ENCODE measurements at places on chromosomes 4 and X. TPM values are rescaled to one million over a fixed set of nuclear protein-coding genes. Genes with fewer than 3 reads are reported as not detected.

Gene VSIG4
- total RNA-seq = 0.47 TPM

DNA sequence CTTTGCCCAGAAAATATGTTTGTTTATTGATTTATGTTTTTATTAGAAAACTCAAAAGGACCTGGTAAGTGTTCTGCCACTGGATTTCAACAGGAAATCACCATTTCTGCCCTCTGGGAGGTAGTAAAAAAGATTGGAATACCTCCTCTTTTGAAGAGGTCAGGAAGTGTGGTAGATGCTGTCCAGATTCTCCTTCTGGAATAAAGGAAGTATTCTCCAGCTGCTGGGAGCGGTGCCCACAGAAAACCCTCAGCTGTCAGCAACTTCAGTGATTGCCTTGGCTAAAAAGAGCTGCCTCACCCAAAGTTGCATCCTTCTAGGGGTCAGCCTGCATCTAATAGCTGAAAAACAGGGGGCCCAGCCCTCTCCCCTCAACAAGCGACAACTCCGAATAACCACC is 13.8 kb upstream of the ZNF674 start:
- H3K4me1 ChIP-seq = peaks cover 2% of the 10 kb centered on the region
- no peaks in the 10 kb centered on the region for H3K36me3 ChIP-seq
- H3K27me3 ChIP-seq = no peaks in the 10 kb centered on the region
- no peak for DNase-seq

DNA sequence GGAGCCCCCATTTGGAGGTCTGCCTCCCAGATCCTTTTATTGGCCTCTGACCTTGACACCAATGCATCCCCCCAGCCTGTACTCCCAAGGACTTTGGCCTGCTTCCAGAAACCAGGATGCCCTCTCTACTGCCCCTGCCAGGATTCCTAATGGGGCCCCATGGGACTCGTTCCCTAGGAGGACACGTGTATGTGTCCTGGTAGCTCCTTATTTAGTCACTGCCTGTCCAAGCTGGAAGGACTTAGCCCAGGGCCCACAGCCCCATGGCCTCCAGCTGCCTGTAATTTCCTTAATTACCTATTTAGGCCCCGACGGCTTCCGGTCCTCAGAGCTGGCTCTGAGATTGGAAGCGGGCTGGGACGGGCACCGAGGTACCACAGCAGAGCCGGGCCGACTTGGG is 9.4 kb downstream of the ATP2B3 start:
- no peaks in the 10 kb centered on the region for H3K4me1 ChIP-seq
- no peak overlapping the region for H3K27ac ChIP-seq
- no peak for DNase-seq
- H3K4me3 ChIP-seq = no peak overlapping the region
- no peaks in the 10 kb centered on the region for H3K36me3 ChIP-seq

GRCh38 chrX:31117266-31117665 is 45.4 kb upstream of the FTHL17 start:
- no peak overlapping the region for H3K4me3 ChIP-seq
- no peak overlapping the region for H3K27ac ChIP-seq

DNA sequence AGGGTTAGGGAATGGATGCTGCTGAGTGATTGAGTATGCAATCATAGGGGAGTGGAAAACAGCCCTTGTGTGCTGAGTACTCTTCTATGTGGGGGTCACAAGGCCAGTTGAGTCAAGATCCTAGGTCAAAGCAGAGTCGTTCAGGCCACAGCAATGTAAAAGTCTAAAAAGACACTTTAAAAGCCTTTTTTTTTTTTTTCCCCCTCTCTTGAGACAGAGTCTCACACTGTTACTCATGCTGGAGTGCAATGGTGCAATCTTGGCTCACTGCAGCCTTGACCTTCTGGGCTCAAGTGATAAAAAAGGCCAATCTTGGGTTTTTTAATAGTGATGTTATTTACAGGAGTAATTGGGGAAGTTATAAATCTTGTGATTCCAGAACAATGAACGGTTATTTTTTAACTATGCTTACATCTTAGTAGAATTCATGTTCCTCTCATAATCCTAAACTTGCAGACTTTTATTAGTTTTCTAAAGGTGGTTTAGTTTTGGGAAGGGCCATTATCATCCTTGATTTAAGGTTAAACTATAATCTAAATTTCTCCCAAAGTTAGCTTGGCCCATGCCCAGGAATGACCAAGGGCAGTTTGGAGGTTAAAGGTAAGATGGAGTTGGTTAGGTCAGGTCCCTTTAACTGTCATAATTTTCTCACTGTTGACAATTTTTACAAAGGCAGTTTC is 82.2 kb upstream of the BMP2K start:
- no peak overlapping the region for H3K4me3 ChIP-seq
- H3K4me1 ChIP-seq = peaks cover 12% of the 10 kb centered on the region
- DNase-seq = no peak
- H3K27ac ChIP-seq = no peak overlapping the region
- no peaks in the 10 kb centered on the region for H3K27me3 ChIP-seq
- H3K36me3 ChIP-seq = no peaks in the 10 kb centered on the region

Gene TMPRSS11A
- not detected for total RNA-seq

DNA sequence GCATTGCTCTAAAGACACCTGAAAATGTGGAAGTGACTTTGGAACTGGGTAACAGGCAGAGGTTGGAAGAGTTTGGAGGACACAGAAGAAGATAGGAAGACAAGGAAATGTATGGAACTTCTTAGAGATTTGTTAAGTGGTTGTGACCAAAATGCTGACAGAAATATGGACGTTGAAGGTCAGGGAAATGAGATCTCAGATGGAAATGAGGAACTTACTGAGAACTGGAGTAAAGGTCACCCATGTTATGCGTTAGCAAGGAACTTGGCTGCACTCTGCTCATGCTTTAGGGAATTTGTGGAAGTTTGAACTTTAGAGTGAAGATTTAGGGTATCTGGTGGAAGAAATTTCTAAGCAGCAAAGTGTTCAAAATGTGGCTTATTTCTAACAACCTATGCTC is 99.4 kb downstream of the FAM13A start:
- no peak for DNase-seq
- no peak overlapping the region for H3K4me3 ChIP-seq
- H3K36me3 ChIP-seq = no peaks in the 10 kb centered on the region
- H3K27me3 ChIP-seq = peaks cover 3% of the 10 kb centered on the region
- no peak overlapping the region for H3K27ac ChIP-seq

Gene ENPP6
- total RNA-seq = not detected

Gene MTNR1A
- total RNA-seq = not detected

Gene DCAF4L1
- total RNA-seq = 0.55 TPM

- H3K27me3 ChIP-seq = peaks cover 26% of the 10 kb centered on the region
- no peak overlapping the region for H3K4me3 ChIP-seq
- peaks cover 13% of the 10 kb centered on the region for H3K4me1 ChIP-seq
- H3K27ac ChIP-seq = no peak overlapping the region
- H3K36me3 ChIP-seq = no peaks in the 10 kb centered on the region
- DNase-seq = no peak
Measured at GRCh38 chr4:139607502-139608060, 51.6 kb upstream of the SETD7 start.

GRCh38 chr4:3651267-3651845 is 114.8 kb upstream of the ADRA2C start:
- DNase-seq = no peak
- no peak overlapping the region for H3K4me3 ChIP-seq
- no peak overlapping the region for H3K27ac ChIP-seq
- H3K27me3 ChIP-seq = peaks cover 15% of the 10 kb centered on the region
- H3K36me3 ChIP-seq = no peaks in the 10 kb centered on the region

GRCh38 chr4:143539670-143540023 is 26.1 kb downstream of the SMARCA5 start:
- peaks cover 31% of the 10 kb centered on the region for H3K36me3 ChIP-seq
- DNase-seq = no peak
- peaks cover 6% of the 10 kb centered on the region for H3K4me1 ChIP-seq
- no peak overlapping the region for H3K4me3 ChIP-seq

Gene MTMR8
- total RNA-seq = 9.5 TPM

GRCh38 chrX:65601530-65602220 is 65.8 kb upstream of the MSN start:
- H3K4me3 ChIP-seq = peak overlapping the region; percentile 50
- no peaks in the 10 kb centered on the region for H3K36me3 ChIP-seq
- no peaks in the 10 kb centered on the region for H3K27me3 ChIP-seq
- H3K4me1 ChIP-seq = peaks cover 76% of the 10 kb centered on the region

DNA sequence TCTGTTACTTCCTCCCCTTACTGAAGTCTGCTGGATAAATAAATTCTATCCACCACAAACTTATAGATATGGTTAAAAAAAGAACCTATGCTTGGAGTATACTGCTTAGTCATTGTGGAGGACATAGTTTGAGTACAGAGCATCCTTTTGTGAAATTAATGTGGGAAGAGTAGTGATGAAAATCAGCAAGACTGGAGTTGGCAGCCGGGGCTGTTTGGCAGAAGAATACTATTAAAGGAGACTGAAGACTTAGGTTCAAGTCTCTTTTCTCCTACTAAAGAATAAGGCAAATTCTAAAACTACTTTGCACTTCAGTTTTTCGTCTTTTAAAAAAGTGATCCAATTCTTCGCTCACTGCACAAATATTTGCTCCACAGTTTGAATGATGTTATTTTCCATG is 326.6 kb upstream of the ATOH1 start:
- H3K4me3 ChIP-seq = no peak overlapping the region
- H3K27me3 ChIP-seq = no peaks in the 10 kb centered on the region
- DNase-seq = no peak
- no peaks in the 10 kb centered on the region for H3K36me3 ChIP-seq
- H3K27ac ChIP-seq = no peak overlapping the region
- H3K4me1 ChIP-seq = no peaks in the 10 kb centered on the region

Gene STPG2
- total RNA-seq = not detected

- DNase-seq = no peak
- peaks cover 8% of the 10 kb centered on the region for H3K27me3 ChIP-seq
- H3K27ac ChIP-seq = no peak overlapping the region
- H3K4me3 ChIP-seq = no peak overlapping the region
- H3K36me3 ChIP-seq = no peaks in the 10 kb centered on the region
Measured at GRCh38 chr4:140935254-140935653, 179.1 kb upstream of the TBC1D9 start.

Gene SOD3
- not detected for total RNA-seq

DNA sequence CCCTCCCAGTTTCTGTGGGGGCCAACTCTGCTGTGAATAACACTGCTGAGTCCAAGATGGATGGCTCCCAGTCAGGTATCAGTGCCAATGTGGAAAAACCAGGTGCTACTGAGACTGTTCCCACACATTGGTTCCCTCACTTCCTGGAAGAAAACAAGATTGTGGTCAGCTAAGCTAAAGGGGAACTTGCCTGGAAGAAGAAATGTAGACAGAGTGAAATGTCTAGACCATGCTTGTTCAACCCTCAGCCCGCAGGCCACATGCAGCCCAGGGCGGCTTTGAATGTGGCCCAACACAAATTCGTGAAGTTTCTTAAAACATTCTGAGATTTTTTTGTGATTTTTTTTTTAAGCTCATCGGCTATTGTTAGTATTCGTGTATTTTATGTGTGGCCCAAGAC is 28.6 kb upstream of the UTP14A start:
- no peaks in the 10 kb centered on the region for H3K27me3 ChIP-seq
- no peak overlapping the region for H3K4me3 ChIP-seq
- no peak for DNase-seq
- no peaks in the 10 kb centered on the region for H3K4me1 ChIP-seq
- no peaks in the 10 kb centered on the region for H3K36me3 ChIP-seq

DNA sequence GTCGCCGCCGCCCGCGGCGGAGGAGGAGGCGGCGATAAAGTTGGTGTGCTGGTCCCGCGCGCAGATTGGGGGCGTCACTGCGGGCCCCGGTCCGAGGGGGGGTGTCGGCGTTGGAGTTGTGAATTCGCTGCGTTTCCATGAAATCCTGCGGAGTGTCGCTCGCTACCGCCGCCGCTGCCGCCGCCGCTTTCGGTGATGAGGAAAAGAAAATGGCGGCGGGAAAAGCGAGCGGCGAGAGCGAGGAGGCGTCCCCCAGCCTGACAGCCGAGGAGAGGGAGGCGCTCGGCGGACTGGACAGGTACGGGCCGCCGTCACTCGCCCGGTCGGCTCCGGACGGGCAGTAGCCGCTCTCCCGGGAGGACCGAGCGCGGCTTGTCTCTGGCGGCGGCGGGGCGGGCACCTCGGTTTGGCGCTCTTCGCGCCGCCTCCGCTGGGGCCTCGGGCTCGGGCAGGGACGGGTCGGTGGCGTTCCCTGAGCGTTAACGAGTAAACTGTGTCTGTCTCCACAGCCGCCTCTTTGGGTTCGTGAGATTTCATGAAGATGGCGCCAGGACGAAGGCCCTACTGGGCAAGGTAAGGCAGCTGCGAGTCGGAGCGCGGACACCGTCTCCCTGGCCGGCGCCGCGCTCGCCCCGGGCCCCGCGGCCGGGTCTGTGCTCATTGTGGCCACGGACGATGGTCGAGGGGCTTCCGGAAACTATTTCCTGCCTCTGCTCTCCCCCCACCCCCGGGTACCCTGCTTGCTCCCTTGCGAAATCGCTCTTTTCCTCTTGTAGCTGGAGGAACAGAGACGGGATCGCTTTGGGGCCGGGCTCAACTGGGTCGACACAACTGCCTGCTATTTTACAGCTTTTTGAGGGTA is 658 bp downstream of the KDM6A start:
- H3K4me1 ChIP-seq = peaks cover 5% of the 10 kb centered on the region
- peak overlapping the region; percentile 91 for H3K4me3 ChIP-seq
- peak; percentile 31 for DNase-seq
- no peaks in the 10 kb centered on the region for H3K27me3 ChIP-seq

Gene ARAF
- 121 TPM for total RNA-seq

Gene PAGE2
- not detected for total RNA-seq

Gene IL2RG
- total RNA-seq = 301 TPM

Gene SLC2A9
- 3.0 TPM for total RNA-seq
